ENCODE measurements at places on chromosomes 13 and 19.

DNA sequence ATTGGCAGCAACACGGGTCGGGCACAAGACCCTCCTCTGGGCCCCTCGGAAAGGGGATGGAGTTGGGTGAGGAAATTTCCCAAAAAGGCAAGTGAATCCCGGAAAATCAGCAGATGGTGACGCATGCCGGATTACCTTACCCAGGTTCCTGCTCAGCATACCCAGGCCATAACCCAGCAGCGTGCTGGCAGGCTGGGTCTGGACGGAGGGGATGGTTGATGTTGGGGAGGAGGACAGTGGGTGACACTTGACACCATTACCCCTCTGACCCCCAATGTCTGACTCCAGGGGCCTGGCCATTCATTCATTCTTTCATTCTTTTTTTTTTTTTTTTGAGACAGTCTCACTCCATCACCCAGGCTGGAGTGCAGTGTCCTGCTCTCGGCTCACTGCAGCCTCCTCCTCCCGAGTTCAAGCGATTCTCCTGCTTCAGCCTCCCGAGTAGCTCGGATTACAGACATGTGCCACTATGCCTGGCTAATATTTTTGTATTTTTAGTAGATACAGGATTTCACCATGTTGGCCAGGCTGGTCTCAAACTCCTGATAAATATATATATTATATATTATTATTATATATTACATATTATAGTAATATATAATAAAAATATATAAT lies 799 bp downstream of the PVR start:
- DNase-seq, result no peak

DNA sequence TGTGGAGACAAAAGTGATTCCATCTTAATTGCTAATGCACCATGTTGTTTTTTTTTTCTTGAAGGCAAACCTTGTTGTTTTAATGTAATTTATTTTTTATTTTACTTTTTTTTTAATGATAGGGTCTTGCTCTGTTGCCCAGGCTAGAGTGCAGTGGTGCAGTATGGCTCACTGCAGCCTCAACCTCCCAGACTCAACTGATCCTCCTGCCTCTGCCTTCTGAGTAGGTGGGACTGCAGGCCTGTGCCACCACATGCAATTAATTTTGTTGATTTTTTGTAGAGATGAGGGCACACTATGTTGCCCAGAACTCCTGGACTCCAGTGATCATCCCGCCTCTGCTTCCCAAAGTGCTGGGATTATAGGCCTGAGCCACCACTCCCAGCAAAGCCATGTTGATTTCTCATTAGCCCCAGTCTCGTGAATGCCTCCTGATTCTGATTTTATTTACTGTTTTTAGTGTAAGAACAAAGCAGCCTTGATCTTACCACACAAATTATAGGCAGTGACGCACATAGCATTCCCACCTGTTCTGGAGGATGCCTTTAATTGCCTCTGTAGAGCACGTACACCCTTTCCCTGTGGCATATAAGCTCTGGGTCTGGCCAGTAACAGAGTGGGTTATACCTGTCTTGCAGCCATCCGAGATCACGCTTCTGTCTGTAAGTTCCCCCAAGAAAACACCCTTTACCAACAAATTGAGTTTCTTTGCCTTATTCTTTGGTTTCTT lies 150.4 kb downstream of the GGACT start:
- no peak for DNase-seq

GRCh38 chr19:38700902-38701454 lies 43.3 kb downstream of the CAPN12 start:
- DNase-seq, result no peak

DNA sequence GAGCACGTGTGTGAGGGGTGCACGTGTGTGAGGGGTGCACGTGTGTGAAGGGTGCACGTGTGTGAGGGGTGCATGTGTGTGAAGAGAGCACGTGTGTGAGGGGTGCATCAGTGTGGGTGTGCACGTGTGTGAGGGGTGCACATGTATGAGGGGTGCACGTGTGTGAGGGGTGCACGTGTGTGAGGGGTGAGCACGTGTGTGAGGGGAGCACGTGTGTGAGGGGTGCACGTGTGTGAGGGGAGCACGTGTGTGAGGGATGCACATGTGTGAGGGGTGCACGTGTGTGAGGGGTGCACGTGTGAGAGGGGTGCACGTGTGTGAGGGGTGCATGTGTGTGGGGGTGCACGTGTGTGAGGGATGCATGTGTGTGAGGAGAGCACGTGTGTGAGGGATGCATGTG lies 15.7 kb downstream of the RASA3 start:
- no peak for DNase-seq

DNA sequence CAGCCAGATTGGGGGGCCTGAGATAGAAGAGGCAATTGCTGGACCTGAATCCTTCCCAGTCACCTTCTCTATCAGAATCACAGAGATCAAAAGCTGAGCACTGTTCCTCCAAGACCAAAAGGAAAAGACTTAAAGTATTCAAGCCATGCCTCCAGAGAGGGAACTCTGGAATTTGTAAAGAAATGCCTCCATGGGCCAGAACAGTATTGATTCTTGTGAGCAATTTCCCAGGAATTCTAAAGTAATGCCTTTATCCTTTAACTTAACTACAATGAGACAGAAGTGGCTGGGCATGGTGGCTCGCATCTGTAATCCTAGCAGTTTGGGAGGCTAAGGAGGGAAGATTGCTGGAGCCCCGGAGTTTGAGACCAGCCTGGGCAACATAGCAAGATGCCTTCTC lies 148.8 kb downstream of the FLT1 start:
- DNase-seq, result no peak

DNA sequence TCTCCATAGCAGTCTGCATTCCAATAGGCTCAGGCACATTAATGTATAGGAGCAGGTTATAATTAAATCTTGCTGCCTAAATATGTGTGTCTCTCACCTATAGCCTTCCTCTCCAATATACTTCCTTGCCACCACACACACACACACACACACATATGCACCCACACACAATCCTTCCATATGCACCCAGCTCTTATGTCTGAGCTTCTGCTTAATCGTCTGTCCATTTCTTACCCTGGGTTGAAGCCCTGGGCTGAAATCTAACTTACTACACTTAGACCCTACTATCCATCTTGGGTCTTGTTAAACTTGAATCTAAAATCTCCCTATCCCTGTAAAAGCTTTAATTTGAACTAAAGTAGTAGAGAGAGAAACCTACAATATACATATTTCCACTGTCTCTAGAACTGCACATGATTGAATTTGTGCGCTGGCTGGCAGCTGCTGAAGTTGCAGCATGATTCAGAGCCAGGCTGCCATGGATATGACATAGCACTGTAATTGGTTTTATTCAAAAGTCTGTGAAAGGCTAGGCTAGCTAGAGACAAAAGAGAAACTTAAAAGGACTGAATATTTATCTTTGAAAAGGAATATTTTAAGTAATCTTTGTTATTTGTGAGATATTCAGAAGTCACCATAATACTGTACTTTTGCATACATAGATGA lies 25.7 kb upstream of the FREM2 start:
- DNase-seq, result no peak

GRCh38 chr19:928471-929202 lies 2.8 kb downstream of the ARID3A start:
- no peak for DNase-seq

DNA sequence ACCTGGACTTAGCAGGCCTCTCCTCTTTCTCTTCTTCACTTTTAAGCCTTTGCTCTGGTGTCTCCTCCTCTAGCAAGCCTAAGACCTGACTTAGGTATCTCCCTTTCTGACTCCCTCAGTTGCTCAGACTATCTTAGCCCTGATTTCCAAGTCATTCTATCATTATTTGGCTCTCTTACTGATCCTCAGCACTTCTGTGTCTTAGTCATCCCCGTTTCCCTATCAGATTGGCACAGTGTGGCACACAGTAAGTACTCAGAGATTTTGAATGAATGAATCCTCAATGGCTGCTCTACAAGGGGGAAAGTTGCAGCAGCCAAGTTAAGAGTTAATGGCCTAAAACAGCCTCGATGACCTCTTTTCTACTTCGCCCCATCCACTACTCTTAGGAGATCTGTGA lies 8.2 kb downstream of the KCTD12 start:
- no peak for DNase-seq

DNA sequence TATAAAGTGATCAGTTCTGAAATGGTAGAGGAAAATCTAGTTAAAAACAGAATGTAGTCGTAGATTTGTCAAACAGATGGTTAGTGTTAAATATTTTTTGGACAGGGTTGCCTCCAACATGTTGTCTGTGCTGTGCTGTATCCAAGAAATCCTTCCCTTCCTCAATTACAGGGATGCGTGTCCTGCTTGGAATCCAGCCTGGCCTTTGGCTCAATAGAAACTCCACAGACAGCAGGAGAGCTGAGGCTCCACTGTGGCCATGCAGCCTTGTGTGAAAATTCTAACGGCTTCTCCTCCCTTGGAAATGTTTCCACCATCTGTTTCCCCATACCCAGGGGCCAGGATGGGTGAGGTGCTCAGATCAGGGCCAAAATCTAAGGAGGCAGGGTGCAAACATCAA lies 67.7 kb upstream of the USP29 start:
- DNase-seq, result no peak

DNA sequence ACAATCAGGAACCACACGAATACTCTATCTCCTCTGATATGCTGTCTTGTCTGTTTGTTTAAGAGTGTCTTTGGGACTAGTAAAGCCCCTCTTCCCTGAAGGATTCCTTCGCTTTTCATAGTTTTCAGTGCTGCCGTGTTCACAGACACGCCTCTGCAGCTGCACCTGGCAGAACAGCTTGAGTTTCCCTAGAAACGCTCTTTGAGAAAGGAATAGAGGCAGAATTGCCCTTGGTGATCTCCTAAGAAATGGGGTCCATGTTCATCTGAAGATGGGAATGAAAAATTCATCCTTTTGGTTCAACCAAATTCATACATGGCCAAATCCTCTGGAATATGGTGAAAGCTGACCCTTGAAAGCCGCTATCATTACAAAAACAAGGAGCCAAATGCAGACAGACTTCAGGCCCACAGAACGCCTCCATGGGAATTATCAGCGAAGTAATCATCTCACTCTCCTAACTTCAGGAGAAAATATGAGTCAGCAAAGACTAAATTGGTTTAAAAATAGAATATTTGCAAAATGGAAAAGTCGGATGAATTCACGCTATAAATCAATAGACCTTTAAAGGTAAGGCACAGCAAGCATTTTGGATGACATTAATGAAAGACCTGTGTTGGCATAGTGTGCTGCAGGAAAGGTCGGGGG lies 5.5 kb downstream of the SACS start:
- no peak for DNase-seq

GRCh38 chr13:70235565-70235964 lies 127.3 kb upstream of the KLHL1 start:
- no peak for DNase-seq

GRCh38 chr19:32674153-32674930 lies 638 bp downstream of the ANKRD27 start:
- no peak for DNase-seq

GRCh38 chr13:29266756-29267733 lies 328.4 kb downstream of the SLC7A1 start:
- DNase-seq, result no peak

DNA sequence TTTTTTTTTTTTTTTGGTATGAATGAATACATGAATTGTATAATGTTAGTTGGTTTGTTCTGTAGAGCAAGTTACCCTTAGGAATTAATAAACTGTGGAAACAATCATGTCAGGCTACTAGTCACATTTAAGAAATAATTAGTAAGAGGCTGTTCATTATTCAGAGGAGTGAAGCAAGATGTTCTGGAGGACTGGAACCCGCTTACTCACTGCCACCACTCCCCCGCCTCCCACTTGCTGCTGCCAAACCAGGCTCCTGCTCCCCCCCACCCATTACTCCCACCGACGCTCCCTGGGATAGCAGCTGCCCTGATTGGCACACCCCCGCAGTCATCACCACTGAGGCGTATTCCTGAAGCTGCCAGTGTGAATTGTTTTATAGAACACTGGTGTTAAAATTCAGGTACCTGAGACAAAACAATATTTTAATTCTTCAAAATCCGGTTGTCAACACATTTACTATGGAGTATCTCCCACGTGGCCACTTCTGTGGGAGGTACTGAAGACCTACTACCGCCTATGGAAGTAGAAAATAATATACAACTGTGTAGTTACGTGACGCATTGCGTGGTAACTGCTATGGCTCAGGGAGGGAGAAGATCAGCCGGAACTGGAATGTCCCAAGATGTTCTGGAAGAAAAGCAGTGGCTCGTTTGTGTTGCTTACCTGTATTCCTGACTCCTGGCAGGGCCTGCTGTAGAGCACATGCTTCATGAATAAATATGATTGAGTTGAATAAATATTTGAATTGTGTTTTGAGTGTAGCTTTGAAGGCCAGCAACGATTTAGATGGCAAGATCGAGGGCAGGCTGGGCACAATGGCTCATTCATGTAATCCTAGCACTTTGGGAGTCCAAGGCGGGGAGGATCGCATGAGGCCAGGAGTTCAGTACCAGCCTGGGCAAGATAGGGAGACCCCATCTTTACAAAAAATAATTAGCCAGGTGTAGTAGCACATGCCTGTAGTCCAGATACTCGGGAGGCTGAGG lies 1.7 kb downstream of the DPY19L3 start:
- no peak for DNase-seq

DNA sequence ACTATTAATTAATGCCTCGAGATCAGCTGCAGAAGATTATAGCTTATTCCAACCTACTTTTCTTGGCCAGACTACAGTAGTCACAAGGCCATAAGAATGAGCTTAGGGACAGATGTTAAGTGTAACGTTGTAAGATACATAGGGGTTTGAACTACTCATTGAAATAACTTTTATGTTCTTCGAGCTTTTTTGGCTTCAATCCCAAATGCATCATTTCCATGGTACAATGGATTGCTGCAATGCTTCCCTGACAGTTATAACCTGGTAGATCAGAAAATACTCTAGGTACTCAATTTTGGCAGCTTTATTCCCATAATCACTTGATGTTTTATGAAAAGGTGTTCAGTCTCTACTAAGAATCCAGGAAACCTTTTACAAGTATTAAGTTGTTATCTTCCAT lies 2216.7 kb upstream of the PCDH20 start:
- no peak for DNase-seq

DNA sequence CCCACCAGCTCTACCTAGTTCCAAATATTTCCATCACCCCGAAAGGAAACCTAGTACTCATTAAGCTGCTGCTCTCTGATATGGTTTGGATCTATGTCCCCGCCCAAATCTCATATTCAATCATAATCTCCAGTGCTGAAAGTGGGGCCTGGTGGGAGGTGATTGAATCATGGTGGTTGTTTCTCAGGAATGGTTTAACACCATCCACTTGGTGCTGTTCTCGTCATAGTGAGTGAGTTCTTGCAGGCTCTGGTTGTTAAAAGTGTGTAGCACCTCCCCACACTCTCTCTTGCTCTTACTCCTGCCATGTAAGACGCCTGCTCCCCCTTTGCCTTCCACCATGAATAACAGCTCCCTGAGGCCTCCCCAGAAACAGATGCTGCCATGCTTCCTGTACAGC lies 43.4 kb upstream of the MED4 start:
- no peak for DNase-seq

DNA sequence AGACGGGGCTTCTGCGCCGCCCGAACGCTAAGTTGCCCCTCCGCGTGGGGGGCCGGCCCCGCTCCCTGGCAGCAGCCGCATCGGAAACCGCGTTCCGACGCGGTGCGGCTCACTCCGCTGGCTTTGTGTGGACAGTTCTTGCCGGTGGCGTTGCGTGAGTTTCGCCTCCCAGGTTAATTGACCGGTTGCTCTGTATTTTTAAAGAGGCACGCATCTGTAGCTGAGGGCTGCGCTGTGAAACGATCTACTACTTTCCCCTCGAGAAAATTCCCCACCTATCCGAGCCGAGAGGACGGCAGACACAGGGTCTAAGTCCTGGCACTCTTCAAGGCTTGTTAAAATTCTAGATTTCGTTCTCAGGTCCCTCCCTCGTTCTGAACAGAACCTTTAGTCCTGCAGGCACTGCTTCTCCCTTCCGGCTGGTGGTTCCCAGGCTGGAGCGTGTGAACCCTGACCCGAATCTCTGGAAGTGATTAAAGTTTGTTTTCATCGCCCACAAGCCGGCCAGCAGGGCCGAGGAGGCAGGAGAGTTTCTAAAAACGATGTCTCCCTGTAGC lies 933 bp downstream of the ARHGEF7 start:
- DNase-seq, result no peak

All from naive thymus-derived CD8-positive, alpha-beta T cell (primary cell).